Activated CD4-positive, CD25-positive, alpha-beta regulatory T cell treated with anti-CD3 and anti-CD28 coated beads, Interleukin-2, amount 50 U/mL, for 72 hours (primary cell): ENCODE measurements at places on chromosomes 2 and 18.

DNA sequence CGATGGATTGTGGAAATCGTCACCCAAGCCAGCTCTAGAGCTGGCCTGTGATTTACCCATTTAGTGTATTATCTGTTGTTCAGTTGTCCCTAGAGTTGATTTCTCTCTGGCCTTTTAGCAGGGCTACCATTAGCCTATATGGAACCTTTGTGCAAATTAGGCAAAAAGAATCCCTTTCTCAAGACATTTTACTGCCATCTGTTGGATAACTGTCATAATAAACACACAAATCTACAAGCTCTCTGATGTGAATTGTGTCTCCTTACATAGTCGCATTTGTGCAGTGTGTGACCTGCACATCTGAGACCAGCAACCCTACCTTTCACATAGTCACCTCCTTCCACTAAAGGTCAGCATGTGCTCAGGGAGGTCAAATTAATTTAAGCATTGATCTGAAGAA, 34.0 kb downstream of the LOXHD1 start:
- no peak for DNase-seq

DNA sequence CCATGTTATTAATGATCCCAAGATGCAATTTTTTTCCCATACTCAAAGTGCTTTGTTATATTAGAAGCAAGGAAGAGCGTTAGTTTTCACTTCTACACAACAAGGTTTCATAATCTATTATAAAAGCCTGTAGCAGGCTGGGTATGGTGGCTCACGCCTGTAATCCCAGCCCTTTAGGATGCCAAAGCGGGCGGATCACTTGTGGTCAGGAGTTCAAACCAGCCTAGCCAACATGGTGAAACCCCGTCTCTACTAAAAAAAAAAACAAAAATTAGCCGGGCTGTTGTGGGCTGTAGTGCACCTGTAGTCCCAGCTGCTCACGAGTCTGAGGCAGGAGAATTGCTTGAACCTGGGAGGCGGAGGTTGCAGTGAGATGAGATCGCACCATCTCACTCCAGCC, 19.0 kb upstream of the SERPINB2 start:
- DNase-seq = no peak

GRCh38 chr2:68829749-68830148, 41.4 kb downstream of the BMP10 start:
- DNase-seq = no peak

DNA sequence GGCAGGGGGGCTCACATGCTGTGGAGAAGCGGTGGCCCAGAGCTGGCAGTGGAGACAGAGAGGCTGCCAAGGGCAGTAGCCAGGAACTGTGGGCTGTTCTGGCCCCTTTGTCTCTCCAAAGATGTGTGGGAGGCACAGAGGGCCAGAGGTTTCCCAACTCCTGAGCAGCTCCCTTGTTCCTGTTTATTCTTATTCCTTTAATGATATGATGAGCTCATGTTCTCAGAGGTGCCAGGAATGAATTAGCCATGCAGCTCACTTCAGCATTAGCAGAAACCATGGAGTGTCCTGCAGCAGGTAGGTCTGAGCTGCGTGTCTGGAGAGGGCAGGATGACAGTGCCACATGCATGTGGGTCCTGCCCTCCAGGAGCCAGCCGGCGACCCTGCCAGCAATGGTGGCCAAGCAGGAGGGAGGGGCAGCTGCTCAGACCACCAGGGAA, 77.9 kb upstream of the FZD7 start:
- DNase-seq = no peak

GRCh38 chr2:101112772-101113157, 38.4 kb downstream of the TBC1D8 start:
- DNase-seq = no peak

DNA sequence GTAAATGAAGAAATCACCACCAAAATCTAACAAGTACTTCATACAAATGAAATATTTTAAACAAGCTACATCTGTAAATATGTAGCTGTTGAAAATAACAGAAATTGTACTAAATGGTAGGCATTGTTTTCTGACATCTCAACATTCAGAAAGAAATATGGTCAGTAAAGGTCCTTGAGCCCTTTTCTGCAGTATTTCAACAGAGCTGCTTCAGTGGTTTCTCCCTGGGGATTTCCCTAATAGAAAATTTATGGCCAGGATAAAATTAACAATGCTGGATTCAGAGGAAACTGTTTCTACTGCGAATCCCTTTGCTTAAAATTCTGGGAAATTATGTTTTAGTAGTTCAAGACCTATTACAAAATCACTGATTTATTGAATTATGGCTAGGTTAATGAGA, 256.6 kb downstream of the PIEZO2 start:
- DNase-seq = no peak

- no peak for DNase-seq
These were observed 16.6 kb upstream of the GALNT1 start for GRCh38 chr18:35564795-35565453.

- DNase-seq = no peak
These were observed 229.2 kb downstream of the SLC4A3 start for GRCh38 chr2:219856602-219857001.

- DNase-seq = no peak
These were observed 43.5 kb downstream of the CYP27C1 start for GRCh38 chr2:127176371-127177311.

- DNase-seq = no peak
These were observed 22.4 kb downstream of the ARL6IP6 start for GRCh38 chr2:152740743-152741328.

- no peak for DNase-seq
These were observed 132.2 kb downstream of the ANTXR1 start for GRCh38 chr2:69145204-69145603.

DNA sequence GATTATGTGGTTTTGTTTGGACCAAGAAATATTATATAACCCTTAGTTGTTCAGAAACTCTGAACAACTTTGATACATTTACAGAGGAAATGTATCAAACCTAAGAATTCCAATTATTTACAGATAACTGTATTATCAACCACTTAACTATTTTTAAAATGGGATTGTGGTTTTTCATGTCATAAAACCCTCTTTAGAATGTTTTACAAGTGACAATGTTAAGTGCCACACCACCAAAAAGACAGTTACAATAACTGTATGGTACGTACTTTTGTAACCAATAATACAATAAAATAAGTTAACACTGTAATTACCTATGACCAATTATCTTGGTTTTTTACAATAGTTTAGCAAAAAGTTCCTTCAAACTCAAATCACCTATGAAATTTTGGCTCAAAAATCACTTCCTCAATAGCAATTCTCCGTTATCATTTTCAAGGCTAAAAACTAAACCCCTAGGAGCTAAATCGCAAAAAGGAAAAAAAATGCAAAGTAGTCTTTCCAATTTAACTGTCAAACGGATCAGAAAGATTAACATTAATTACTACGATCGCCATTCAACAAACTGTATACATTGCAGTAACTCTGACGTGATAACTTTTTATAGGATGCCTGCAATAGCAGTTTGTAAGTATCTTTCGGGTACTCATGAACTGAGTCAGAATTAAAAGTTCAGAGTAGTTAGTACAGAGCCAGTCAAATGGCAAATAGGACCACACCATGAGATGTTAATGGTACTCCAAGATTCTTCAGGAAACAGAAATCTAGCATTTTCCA, 1.5 kb downstream of the ROCK1 start:
- no peak for DNase-seq

DNA sequence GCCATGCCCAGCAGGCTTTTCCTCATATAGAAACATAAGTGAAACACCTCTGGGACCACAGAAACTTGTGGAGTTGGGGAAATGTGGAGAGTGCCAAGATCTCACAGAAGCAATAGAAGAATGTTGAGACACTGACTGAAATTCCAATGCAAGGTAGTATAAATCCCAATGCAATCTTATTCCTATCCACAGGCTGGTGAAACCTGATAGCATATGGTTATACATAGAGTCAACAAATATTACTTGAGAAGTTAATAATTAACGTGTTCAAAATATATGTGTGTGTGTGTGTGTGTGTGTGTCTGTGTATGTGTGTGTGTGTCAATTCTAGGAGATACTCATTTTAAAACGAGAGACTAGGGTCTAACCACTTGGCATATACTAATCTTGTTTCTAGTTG, 776.8 kb upstream of the ACVR2A start:
- no peak for DNase-seq

GRCh38 chr2:149877074-149877473, 289.5 kb upstream of the MMADHC start:
- no peak for DNase-seq

GRCh38 chr18:24271381-24272228, 126.0 kb downstream of the OSBPL1A start:
- no peak for DNase-seq

GRCh38 chr18:74131124-74131523, 16.5 kb downstream of the FBXO15 start:
- no peak for DNase-seq

- no peak for DNase-seq
These were observed 120.5 kb upstream of the POU3F3 start for GRCh38 chr2:104733226-104733943.

GRCh38 chr2:174787487-174788205, 23.4 kb upstream of the CHRNA1 start:
- DNase-seq = no peak

DNA sequence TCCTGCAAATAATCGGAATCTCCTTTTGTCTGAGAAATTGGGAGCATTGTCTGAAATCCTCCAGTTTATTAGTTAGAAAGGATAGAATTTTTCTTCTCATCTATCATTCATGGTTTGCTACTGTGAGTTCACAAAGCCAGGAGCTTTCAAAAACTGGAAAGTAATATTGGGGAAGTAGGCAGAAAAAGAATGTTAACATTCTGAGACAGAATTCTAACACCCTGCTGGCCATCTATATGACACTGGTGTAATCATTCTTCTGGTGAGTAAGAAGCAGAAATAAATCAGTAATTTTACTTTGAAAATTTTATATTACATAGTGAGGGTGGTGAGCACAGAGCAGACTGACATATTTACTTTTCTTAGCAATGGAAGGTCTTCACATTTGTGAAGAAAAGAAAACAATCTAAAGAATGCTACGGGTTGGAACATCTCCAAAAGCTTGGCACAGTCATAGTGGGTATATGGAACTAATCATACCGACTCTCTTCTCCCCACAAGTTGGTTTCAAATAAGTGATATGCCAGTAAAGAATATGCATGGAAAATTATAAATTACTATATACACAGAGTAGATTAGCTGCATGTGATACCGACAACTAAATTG, 344.9 kb downstream of the LPIN1 start:
- no peak for DNase-seq

DNA sequence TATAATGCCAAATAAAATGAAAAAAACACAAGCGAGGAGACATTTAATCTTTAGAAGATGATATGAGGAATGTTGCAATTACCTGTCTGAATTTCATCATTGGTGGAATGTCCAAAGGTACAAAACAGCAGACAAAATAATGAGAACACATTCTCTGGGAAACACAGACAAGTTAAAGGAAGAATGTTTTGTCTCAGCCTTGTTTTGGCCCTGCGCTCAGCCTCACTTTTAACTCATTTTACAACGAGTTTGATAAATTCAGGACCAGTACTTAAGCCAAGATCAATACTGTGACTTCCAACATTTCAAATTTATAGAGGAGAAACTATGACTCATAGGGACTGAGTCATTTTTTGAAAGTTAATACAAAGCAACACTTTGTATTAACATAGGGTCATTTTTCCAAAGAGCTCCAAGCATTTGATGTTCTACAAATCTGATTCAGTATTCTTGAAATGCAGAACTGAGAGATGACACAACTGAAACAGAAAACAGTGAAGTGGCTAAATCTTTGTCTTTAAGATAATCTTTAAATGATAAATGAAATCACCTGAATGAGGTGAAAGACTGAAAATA, 833.2 kb upstream of the CHAC2 start:
- DNase-seq = no peak

DNA sequence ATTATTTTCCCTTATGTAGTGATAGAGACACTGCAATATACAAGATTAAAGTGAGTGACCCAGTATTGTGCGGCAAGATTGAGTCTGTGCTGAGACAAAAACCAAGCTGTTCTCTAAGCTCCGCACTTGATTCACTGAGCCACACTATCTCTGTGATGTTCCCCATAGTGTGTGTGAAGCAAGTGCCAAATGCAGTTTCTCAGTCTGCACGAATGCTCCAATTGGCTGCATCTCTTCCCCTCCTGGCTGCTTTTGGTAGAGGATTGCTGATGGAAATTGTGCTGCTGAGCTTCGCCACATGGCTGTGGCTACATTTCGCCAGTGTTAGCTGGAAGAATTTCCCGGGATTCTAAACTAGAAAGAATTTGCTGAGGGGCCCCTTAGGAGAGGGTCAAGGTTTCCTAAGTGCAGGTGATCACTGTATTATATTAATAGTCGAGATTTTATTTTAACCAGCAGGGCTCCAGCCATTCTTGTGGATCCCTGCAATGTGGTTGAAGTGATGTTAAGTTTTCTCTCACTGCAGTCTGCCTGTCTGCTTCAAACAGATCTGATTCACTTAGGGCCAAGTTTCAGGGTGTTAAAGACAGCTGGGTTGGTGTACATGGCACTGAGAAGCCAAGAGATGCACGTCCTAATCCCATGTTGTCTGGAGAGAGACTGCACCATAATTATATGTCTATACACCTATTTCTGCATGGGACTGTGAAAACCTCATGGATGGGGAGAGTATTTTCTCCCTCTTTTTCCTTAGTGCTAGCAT, 317.2 kb downstream of the DCC start:
- DNase-seq = no peak
